Activated T-cell treated with anti-CD3 and anti-CD28 coated beads, Interleukin-2, amount 50 U/mL, for 1 hour (primary cell): ENCODE measurements at places on chromosomes 16 and 17.

GRCh38 chr17:78844301-78845005, 3.8 kb upstream of the USP36 start:
- no peak for DNase-seq

DNA sequence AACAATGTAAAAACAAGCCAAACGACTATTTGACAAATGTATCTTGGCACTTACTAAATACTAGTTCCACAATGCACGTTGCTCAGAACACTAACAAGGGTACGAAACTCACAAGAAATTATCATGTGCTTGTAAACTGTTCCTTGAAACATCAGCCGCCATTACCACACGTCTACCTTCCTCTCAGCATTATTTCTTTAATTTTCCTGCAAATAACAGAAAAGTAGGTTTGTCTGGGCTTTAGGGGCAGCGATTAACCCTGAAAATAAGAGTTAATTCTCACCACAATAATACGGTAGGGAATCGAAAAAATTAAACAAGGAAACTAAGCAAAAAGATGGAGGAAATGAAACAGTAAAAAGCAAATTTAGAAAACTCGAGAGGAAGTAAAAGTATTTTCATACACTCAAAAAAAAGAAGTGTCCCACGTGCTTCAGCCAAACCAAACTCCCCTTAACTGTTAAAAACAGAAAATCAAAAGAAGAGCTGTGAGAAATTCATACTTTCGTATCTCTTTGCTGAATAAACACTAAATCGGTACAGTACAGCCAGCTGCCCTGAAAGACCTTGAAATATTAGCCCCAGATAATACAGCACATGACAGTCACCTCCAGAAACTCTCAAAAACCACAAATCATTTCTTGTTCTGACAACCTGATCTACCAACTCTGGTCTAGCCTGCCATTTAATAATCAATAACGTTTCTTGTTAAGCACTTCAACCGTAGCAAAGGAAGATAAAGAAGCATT, 1.2 kb downstream of the ARHGAP17 start:
- DNase-seq, result no peak

- DNase-seq, result no peak
These were observed 27.1 kb downstream of the HEATR3 start for GRCh38 chr16:50092891-50093290.

GRCh38 chr17:19647697-19648474, 665 bp upstream of the ALDH3A2 start:
- no peak for DNase-seq

DNA sequence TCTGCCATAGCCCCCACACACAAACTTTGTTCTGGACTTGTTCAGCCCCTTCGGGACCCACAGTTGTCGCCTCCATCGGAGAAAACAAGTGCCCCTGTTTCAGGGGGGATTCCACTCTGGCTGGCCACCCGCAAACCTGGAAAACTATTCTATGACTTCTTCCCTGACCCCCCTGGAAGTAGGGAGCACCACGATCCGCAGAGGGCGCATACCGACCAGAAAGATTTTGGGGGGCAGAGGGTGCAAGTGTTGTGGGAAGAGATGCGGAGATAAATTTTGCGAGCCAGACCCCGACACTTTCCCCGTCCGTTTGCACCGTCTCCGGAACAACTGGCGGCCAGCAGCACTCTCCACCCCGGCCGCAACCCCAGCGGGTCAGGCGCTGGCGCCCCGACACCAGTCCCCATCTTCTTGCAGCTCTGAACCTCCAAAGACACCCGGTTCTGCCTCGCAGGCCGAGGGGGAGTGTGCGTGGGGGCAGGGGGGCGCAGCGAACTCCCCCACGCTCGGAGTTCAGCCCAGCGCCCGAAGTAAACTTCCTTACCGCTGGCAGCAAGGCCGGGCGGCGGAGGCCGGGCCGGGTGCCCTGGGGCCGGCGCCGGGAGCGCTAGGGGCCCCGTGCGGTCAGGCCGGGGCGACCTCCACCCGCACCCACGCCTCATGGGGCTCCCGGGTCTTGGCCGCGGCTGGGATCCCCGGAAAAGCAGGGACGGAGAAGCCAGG, 744 bp downstream of the SALL1 start:
- no peak for DNase-seq

- DNase-seq, result no peak
These were observed 621 bp downstream of the SDR42E1 start for GRCh38 chr16:82010649-82011048.
